Osteoblast (primary cell): ENCODE measurements at places on chromosomes 6 and 20. TPM values are rescaled to one million over a fixed set of nuclear protein-coding genes. Genes with fewer than 3 reads are reported as not detected.

Gene CTCFL
- total RNA-seq = not detected in 2 replicates

DNA sequence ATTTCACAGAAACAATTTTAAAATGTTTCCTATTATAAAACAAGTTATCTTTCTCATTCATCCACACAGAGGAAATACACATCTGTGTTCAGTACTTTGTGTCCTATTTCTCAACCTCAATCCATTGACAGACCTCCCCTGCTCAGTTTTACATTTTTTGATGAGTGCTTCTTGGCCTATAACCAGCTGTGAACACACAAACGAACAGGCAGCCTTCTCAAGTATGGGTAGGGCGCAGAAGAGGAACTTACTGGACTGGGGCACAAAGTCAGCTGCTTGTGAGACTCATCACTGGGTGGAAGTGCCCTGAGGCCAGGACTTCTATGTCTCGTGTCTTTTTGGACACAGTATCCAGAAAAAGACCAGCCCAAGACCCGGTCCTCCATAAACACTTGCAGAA, 2.8 kb downstream of the RPS6KA2 start:
- peaks cover 59% of the 10 kb centered on the region for H3K4me1 ChIP-seq
- H3K27me3 ChIP-seq = no peaks in the 10 kb centered on the region
- H3K27ac ChIP-seq = peak overlapping the region; percentile 41
- DNase-seq = no peak

GRCh38 chr20:24831232-24831631, 117.8 kb upstream of the CST7 start:
- DNase-seq = peak; percentile 10
- H3K4me3 ChIP-seq = no peak overlapping the region
- no peaks in the 10 kb centered on the region for H3K36me3 ChIP-seq

Gene OSTM1
- 36.5 and 42.3 TPM in 2 replicates for total RNA-seq

DNA sequence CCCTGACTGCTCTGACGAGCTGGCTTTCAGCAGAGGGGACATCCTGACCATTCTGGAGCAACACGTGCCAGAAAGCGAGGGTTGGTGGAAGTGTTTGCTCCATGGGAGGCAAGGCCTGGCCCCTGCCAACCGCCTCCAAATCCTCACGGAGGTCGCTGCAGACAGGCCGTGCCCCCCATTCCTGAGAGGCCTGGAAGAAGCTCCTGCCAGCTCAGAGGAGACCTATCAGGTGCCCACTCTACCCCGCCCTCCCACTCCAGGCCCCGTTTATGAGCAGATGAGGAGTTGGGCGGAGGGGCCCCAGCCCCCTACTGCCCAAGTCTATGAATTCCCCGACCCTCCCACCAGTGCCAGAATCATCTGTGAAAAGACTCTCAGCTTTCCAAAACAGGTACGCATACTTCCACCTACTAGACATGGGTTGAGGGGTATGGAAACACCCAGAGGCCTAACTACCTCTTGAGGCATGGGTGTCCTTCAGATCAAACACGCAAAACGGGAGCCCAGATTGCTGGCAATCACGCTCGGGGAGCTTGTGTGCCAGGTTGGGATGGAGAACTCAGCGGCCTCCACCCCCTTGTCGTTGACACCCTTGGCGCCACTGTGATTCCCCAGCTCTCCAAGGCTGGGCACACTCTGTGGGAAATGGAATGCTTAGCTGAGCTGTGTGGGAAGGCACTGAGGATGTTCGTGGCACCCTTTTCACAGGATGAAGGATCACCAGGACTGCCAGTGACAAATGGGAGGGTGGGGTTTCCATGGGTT, 25.3 kb downstream of the CASS4 start:
- H3K27me3 ChIP-seq = no peaks in the 10 kb centered on the region
- no peaks in the 10 kb centered on the region for H3K36me3 ChIP-seq
- DNase-seq = no peak
- no peak overlapping the region for H3K4me3 ChIP-seq
- H3K4me1 ChIP-seq = peaks cover 29% of the 10 kb centered on the region
